Psoas muscle (tissue), 8 donors: ENCODE measurements at places on chromosomes 4 and X. TPM values are rescaled to one million over a fixed set of nuclear protein-coding genes. Genes with fewer than 3 reads are reported as not detected.

DNA sequence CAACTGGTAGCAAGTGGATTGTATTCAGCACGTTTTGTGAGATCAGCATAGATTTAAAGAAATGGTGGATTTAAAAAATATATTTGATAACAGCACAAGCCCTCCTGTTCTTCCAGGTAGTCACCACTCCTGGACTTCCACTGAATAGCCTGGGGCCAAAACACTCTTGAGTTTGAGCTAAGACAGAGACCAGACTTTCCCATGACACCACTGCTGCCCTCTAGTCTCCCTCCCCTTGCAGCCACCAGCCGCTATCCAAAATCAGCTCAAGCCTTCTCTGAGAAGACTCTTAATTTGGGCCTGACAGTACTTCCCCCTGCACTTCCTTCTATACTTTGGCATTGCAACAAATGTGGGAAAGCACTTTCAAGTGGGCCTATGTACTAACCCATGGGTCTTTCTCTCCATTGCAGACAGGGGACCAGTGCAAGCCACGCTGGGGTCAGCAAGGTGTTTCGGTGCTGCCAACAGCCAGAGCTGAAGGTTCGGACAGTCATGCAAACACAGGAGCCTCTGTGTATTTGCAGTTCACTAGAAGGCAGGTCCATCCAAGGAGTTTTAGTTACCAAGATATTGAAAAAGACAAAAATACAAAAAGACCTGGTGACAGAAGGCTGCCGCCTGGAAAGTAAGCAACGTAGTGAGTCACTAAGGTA lies 40.5 kb upstream of the KLHL13 start:
- H3K27ac ChIP-seq: no peak overlapping the region
- H3K36me3 ChIP-seq: no peaks in the 10 kb centered on the region
- no peaks in the 10 kb centered on the region for H3K4me1 ChIP-seq
- no peak overlapping the region for H3K4me3 ChIP-seq
- DNase-seq: no peak

DNA sequence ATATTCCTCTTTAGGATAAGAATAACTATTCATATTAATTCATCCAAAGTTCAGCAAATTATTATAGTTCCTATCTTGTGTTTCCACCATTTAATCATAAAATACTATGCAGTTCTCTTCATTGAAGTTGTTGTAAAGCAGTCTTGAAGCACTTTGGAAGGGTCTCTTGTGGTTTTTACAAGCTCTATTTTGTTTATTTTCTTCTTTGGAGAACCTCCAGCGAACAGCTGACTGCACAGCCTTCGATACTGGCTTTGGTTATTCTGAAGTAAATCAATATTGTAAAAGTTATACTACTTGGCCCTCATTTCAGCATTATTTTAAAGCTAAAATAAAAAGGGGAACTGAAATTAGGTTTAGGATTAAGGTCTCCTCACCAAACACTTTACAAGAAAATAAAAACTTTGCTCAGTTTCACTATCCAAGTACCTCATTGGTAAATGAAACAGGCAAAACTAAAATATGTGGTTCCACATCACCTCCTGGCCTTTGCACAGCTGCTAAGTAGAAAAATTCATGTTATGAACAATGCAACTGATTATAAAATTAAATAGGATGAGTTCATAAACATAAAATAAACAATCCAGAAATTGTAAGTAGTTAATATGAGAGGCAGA lies 1629.2 kb upstream of the ADGRL3 start:
- no peaks in the 10 kb centered on the region for H3K4me1 ChIP-seq
- H3K4me3 ChIP-seq: no peak overlapping the region
- H3K27me3 ChIP-seq: no peaks in the 10 kb centered on the region
- no peak for DNase-seq

The TRAPPC11 gene
- total RNA-seq: 24.3 TPM

DNA sequence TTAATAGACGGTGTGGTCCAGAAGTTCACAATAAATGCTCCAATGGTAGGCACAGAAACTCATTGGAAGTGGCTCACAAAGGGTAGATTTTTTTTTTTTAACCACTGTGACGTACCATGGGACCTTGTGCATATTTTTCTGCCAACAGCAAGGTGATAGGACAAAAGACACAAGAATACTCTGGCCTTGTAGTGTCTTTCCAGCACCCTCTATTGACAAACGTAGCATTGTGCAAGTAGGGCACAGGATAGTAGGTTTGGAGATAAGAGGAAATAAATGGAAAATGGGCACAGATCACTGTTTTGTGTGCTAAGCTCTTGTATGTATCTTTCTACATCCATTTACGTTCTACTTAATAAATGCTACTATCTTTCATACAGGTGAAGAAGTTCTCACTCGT lies 2054.9 kb downstream of the PCDH7 start:
- no peaks in the 10 kb centered on the region for H3K27me3 ChIP-seq
- DNase-seq: no peak
- H3K36me3 ChIP-seq: no peaks in the 10 kb centered on the region
- no peak overlapping the region for H3K4me3 ChIP-seq
- H3K4me1 ChIP-seq: no peaks in the 10 kb centered on the region

DNA sequence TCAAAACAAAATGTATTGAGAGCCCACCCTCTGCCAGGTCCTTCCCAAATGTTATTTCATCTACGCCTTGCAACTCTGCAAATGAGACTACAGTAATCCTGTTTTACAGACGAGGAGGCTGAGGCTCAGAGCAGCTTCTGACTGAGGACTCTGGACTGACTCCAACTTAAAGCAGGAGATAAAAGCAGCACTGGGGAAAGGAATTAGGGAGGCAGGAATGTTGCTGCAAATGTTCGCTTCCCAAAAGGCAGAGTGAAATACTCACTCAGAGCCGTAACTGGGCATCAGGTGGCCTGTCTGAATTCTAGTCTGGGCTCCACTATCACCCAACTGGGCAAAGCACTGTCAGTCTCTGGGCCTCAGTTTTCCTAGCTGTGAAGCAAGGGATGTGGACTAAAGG lies 94.7 kb upstream of the SRD5A3 start:
- no peaks in the 10 kb centered on the region for H3K36me3 ChIP-seq
- no peaks in the 10 kb centered on the region for H3K4me1 ChIP-seq
- no peak for DNase-seq
- no peaks in the 10 kb centered on the region for H3K27me3 ChIP-seq
- H3K4me3 ChIP-seq: no peak overlapping the region

The SAGE1 gene
- not detected for total RNA-seq
